Stimulated activated CD8-positive, alpha-beta memory T cell treated with anti-CD3 and anti-CD28 coated beads, Interleukin-15, amount 100 ng/mL, for 48 hours (primary cell): ENCODE measurements at places on chromosomes 7 and 10.

DNA sequence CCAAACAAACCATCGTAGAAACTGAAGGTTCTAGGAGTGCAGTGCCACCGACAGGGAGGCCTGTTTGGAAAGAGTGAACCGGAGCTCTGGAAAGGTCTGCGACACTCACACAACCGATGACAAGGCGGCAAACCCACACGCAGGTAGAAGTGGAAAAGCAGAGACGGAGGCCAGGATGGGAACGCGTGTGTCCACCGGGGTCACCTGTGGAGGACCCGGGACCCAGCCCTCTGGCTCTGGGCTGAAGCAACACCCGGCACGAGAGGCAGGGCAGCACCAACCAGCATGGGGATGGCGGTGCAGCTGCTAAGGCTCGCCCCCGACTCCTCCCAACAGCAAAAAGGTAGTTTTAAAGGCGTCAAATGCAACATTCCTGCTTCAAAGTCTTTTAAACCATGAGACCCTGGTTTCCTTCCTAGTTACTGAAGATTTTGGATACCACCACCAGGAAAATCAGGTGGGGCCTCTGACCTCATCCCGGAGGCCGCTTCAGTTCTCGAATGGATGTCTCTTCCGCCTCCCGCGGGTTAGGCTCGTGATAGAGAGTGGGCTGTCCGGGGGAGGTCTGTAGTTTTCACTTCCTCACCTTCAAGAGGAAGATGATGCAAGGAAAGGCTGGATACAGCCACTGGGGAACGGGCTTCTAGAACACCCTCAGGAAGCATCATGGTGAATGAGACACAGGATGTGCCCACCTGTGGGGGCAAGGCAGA is 115.5 kb downstream of the SMURF1 start:
- no peak for DNase-seq

DNA sequence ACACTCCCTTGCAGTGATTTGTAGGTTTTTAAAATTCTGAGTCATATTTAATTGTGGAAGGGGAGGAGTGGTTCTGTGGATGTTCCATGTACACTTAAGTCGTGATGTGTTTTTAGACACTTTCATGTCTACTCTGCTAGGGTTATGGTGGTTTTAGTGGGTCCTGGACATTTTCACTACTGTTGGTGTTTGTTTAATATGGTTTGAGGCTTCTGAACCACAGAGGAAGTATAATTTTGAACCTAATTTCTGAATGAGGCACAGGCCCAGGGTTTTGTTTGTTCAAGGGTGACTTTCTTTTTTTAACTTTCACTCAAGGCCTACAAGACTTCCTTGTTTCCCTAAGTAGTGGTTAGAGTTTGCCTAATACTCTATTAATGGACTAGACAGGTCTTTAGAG is 13.3 kb downstream of the SLC26A5 start:
- DNase-seq = no peak

- DNase-seq = no peak
Observed at GRCh38 chr7:37315772-37316715, 132.6 kb downstream of the ELMO1 start.

- no peak for DNase-seq
Observed at GRCh38 chr7:28510026-28510369, 97.7 kb downstream of the CREB5 start.

GRCh38 chr10:15460661-15461060 is 89.6 kb upstream of the FAM171A1 start:
- no peak for DNase-seq
